ENCODE measurements at places on chromosomes 3 and 15. TPM values are rescaled to one million over a fixed set of nuclear protein-coding genes. Genes with fewer than 3 reads are reported as not detected.

The SEMA3F gene
- 106 TPM for total RNA-seq

The IQCF2 gene
- total RNA-seq: not detected

DNA sequence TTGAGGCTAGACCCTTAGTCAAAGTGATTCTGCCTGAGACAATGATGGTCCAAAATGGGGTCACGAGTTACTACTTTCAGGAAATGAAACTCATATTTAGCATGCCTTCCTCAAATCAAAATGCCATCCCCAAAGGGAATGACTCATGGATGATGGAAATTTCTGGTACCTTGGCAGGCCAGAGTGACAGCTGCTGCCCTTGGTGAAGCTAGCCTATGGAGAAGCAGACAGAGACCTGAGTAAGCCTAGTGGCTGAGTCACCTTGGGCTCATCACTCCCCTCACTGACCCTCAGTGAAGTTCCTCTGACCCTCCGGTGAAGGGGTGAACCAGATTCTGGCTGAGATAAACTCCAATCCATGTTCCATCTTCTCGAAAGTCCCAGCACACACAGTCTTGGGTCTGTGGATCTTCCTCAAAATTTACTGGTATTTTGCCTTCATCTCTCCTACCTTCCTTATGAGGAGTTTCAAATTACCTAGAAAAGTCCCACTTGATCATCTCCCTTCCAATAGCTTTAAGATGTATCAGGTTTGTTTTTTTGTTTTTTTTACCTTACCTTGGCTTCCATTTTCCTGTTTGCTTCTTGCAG, 54.5 kb upstream of the ABHD17C start:
- no peaks in the 10 kb centered on the region for H3K4me1 ChIP-seq
- no peak overlapping the region for H3K4me3 ChIP-seq
- peak overlapping the region; percentile 34 for H3K27ac ChIP-seq

DNA sequence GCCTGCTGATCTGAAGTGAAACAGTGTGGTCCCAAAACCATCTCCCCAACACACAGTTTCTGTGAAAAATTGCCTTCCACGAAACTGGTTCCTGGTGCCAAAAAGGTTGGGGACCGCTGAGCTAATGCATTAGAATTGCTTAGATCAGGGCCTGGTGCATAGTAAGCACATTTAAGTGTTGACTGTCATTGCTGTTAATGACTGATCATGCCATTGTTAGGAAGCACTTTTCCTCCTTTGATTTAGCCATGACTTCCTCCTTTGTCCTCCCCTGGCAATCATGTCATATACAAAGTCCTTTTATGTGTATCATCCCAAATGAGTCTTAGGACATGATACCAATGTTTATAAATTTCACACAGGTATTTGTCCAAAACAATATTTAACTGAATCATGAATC, 81.5 kb upstream of the ATP11B start:
- no peaks in the 10 kb centered on the region for H3K27me3 ChIP-seq
- H3K36me3 ChIP-seq: no peaks in the 10 kb centered on the region
- no peak overlapping the region for H3K4me3 ChIP-seq
- no peak for DNase-seq
- H3K27ac ChIP-seq: no peak overlapping the region
- H3K4me1 ChIP-seq: no peaks in the 10 kb centered on the region

DNA sequence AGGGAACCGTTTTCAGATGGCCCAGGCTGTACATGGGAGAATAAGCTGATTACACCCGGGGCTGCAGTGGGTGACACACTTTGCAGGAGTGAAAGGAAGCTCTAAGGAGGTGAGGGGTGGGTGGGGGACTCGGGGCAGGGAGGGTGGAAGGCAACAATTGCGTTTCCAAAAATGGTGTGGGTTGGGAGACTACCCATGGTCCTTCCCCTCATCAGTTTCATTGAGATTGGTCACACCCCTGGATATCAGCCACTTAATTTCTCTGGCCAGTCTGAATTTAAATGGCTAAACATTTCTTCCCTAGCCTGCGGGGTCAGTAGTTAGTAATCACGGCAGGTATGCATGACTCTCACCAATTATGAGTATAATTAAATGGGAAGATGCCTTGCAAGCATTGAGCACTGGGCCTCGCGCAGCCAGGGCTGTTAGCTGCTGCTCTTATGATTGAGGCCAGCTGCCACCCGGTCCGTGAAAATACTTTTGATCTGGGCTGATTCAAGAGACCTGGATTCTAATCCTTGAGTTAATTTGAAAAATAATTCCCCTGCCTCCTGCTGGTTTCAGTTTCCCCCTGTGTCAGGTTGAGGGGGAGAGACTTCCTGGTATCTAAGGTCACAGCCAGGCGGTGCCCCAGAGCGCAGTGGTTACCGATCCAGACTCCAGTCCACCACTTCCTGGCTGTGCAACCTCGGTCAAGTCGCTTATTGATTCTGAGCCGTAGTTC, 23.3 kb downstream of the SLC6A6 start:
- H3K36me3 ChIP-seq: peaks cover 11% of the 10 kb centered on the region
- peaks cover 32% of the 10 kb centered on the region for H3K4me1 ChIP-seq
- no peak for DNase-seq

- peak overlapping the region; percentile 74 for H3K27ac ChIP-seq
- H3K4me1 ChIP-seq: peaks cover 84% of the 10 kb centered on the region
- H3K36me3 ChIP-seq: peaks cover 7% of the 10 kb centered on the region
- no peaks in the 10 kb centered on the region for H3K27me3 ChIP-seq
- H3K4me3 ChIP-seq: peak overlapping the region; percentile 4
These were observed 19.8 kb downstream of the IL1RAP start for GRCh38 chr3:190533511-190534281.

The KIF15 gene
- total RNA-seq: 3.6 TPM

DNA sequence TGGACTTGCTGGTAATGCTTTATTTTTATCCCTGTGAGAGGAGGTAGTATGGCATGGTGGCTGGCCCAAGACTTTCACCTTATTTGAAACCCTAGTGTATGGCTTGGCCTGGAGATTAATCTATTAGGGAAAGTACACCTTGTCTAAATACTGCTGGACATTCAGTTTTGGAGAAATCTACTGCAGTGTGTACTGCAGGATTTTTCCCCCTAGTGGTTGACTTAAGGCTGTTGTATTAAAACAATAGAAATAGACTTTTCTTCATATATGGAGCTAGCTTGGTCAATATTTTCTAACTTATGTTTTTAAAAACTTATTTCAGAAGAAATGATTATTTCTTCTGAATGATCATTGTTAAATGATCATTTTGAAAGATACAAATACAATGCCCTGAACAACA, 13.9 kb upstream of the SLITRK3 start:
- H3K4me1 ChIP-seq: no peaks in the 10 kb centered on the region
- no peaks in the 10 kb centered on the region for H3K36me3 ChIP-seq
- no peak overlapping the region for H3K27ac ChIP-seq
- H3K4me3 ChIP-seq: no peak overlapping the region

The AGBL1 gene
- 0.21 TPM for total RNA-seq

The CIAO2A gene
- total RNA-seq: 36.6 TPM

DNA sequence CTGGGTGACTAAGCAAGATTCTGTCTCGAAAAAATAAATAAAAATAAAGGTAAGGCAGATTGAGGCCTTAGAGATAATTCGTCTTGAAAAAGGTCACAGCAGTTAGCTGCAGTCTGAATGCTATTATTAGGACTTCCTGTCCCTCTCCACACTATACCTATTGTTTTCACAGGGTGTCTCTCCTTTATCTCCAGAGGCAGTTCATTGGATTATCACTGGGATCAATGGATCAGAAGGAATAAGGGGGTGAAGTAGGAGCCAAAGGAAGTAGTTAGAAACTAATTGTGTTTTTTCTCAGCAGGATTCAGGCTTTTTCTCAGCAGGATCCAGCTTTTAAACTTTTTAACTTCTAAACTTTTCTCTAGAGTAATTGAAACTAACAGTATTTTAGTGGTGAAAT, 326.9 kb downstream of the IL5RA start:
- no peaks in the 10 kb centered on the region for H3K27me3 ChIP-seq
- H3K4me3 ChIP-seq: no peak overlapping the region
- H3K36me3 ChIP-seq: no peaks in the 10 kb centered on the region
- H3K4me1 ChIP-seq: no peaks in the 10 kb centered on the region
- no peak overlapping the region for H3K27ac ChIP-seq

The LRRC31 gene
- total RNA-seq: not detected

The ATP10A gene
- 1.5 TPM for total RNA-seq

The HOMER2 gene
- 30.9 TPM for total RNA-seq

DNA sequence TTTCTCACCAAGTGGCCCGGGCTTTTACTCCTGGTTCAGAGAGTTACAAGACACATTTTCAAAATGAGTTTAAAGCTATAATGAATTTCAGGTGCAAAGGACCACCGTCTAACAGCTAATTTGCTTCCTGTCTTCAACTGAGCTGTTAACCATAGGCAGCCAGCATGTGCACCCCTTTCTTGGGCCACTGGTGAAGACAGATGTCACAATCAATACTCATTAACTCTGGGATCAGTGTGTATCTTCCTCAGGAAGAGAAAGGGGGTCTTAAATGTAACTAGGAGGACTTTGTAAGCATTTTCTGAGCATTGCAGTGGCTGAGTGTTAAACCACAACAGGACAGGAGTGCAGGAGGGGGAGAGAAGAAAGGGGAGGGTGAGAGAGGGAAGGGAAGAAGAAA, 750.7 kb upstream of the CFAP20DC start:
- H3K36me3 ChIP-seq: no peaks in the 10 kb centered on the region
- no peak overlapping the region for H3K27ac ChIP-seq
- H3K4me1 ChIP-seq: no peaks in the 10 kb centered on the region
- H3K27me3 ChIP-seq: no peaks in the 10 kb centered on the region
- no peak overlapping the region for H3K4me3 ChIP-seq
- no peak for DNase-seq

DNA sequence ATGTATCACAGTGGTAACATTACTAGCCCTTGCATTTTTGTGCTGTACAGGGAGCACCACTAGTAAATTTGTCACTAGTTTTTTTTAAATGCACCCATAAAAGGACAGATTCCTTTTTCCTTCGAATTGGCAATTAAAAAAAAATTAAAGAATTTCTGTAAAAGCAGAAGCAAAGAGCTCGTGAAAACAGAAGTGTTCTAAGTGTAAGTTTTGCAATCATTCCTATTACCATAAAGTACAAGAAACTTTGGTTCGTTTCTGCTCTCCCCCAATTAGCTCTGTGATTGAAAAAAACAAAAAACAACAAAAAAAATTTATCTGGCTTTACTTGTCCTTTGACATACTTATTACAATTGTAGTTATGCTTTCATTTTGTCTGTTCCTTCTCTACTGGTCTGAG, 5.3 kb downstream of the SERP1 start:
- H3K4me1 ChIP-seq: peaks cover 13% of the 10 kb centered on the region
- H3K36me3 ChIP-seq: peaks cover 3% of the 10 kb centered on the region
- no peak for DNase-seq
- no peak overlapping the region for H3K4me3 ChIP-seq
- no peaks in the 10 kb centered on the region for H3K27me3 ChIP-seq
- H3K27ac ChIP-seq: no peak overlapping the region

The TTC21A gene
- 2.1 TPM for total RNA-seq

- H3K27me3 ChIP-seq: no peaks in the 10 kb centered on the region
- no peaks in the 10 kb centered on the region for H3K36me3 ChIP-seq
- no peak for DNase-seq
- H3K27ac ChIP-seq: peak overlapping the region; percentile 99
- H3K4me3 ChIP-seq: peak overlapping the region; percentile 99
These were observed 1.2 kb downstream of the CHMP2B start for GRCh38 chr3:87228316-87228715.

- H3K4me3 ChIP-seq: no peak overlapping the region
- no peaks in the 10 kb centered on the region for H3K4me1 ChIP-seq
- DNase-seq: no peak
- H3K27me3 ChIP-seq: no peaks in the 10 kb centered on the region
- H3K36me3 ChIP-seq: no peaks in the 10 kb centered on the region
These were observed 412.1 kb upstream of the DPH6 start for GRCh38 chr15:35958021-35958420.

DNA sequence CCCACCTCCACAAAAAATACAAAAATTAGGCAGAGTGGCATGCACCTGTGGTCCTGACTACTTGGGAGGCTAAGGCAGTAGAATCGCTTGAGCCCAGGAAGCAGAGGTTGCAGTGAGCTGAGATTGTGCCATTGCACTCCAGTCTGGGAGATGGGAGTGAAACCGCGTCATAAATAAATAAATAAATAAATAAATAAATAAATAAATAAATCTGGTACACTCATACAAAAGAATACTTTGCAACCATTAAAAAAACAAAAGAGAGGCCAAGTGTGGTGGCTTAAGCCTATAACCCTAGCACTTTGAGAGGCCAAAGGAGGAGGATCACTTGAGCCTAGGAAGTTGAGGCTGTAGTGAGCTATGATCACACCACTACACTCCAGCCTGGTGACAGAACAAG, 28.0 kb downstream of the MESP1 start:
- H3K36me3 ChIP-seq: no peaks in the 10 kb centered on the region
- H3K4me1 ChIP-seq: no peaks in the 10 kb centered on the region
- no peak for DNase-seq
- H3K27ac ChIP-seq: no peak overlapping the region
- H3K27me3 ChIP-seq: no peaks in the 10 kb centered on the region

DNA sequence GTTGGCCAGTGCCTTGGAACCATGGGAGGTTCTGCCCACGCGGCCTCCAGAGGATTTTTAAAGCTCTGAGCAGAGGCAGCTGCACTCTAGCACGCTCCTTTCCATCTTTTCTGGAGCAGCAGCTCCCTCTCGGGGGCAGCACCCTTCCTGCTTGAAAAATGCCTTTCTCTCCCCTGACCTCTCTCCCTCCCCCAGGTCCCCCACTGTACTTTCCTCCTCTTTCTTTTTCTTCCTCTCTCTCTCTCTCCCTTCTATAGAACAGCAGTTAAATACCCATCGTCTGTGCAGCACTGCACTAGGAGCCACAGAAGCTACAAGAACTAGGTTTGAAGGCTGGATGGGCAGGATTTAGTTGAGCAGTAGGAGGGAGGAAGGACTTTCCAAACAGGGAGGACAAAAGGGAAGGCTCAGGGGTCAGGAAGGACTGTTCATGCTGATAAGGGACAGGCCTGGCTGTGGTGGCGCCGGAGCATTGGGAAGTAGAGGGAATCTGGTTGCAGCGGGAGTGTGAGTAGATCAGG, 4.4 kb downstream of the ALPK3 start:
- no peak overlapping the region for H3K27ac ChIP-seq
- H3K27me3 ChIP-seq: no peaks in the 10 kb centered on the region

DNA sequence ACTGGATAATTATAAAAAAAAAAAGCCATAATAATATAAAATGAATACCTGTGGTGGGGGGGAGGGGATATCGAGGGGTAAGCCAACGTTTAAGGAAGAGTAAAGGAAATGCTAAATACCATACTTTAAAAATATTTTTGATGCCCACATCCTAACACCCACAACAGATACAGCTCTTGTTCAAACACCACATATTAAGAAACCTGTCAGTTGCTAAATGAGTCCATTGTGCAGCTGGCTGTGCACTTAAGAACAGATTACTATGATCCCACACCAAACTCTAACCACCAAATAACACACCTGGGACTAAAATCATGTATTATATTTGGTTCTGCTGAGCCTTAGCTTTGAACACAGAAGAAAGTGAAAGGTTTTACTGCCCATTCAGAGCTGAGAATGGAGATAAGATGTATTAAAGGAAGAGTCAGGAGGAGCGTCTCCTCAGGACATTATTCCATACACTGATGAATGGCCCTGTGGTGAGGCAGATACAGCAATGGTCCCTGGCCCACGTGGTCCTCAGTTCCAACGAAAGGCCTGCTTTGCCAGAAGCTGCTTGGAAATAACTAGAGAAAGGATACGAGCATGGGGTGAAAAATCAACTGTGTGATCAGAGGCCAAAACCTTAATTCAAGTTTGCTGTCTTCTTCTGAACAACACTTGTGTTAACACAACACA, 515.4 kb downstream of the FOXP1 start:
- H3K27me3 ChIP-seq: no peaks in the 10 kb centered on the region
- H3K27ac ChIP-seq: peak overlapping the region; percentile 94
- no peak overlapping the region for H3K4me3 ChIP-seq
- H3K36me3 ChIP-seq: no peaks in the 10 kb centered on the region
- peaks cover 67% of the 10 kb centered on the region for H3K4me1 ChIP-seq

The PAQR9 gene
- total RNA-seq: not detected

All from esophagus squamous epithelium (tissue), 5 donors.